Urinary bladder (tissue), 4 donors: ENCODE measurements at places on chromosomes 16 and 17. TPM values are rescaled to one million over a fixed set of nuclear protein-coding genes. Genes with fewer than 3 reads are reported as not detected.

DNA sequence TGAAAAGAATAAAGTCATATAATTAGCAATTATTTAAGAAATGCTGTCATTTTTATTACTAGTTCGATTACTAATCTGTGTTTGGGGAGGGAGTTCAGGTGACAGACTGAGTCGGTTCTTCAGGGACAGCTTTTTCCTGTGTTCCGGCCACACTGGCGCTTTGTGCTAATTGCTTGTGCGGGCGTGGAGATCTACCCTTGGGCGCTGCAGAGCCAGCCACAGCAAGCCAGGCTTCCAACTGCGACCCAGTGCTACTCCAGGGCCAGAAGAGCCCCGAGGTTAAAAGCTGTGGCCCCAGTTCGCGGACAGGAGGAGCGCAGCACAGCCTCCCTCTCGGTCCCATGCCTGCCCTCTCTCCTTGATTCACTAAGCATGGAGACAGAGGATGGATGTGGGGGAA lies 6.5 kb upstream of the OR2C1 start:
- DNase-seq, result no peak

- DNase-seq, result no peak
These were observed 681 bp downstream of the XPO6 start for GRCh38 chr16:28210979-28211588.

GRCh38 chr17:82837586-82838320 lies 2.1 kb downstream of the ZNF750 start:
- DNase-seq, result no peak

DNA sequence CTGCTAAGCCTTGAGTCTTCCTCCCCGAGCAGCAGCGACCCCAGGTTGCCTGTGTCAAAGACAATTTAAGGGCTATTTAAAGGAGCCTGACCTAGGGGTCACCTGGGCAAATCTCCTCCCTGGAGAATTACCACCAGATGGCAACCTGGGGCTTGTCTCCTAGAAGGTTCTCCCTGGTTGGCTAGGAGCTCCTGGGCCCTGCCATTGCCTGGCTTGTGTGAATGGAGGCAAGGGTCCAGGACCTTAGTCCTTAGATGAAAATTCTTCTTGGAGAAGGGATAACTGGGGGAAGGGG lies 51.3 kb upstream of the TAC4 start:
- no peak for DNase-seq

GRCh38 chr17:47840742-47841487 lies at the start of gene SCRN2:
TSS of gene SCRN2 (minus strand) at chr17:47841273. CDS start at chr17:47840843, 430 bp downstream.
- peak; percentile 43 for DNase-seq

GRCh38 chr17:74466828-74467184 lies 372 bp downstream of the CD300A start:
- no peak for DNase-seq

DNA sequence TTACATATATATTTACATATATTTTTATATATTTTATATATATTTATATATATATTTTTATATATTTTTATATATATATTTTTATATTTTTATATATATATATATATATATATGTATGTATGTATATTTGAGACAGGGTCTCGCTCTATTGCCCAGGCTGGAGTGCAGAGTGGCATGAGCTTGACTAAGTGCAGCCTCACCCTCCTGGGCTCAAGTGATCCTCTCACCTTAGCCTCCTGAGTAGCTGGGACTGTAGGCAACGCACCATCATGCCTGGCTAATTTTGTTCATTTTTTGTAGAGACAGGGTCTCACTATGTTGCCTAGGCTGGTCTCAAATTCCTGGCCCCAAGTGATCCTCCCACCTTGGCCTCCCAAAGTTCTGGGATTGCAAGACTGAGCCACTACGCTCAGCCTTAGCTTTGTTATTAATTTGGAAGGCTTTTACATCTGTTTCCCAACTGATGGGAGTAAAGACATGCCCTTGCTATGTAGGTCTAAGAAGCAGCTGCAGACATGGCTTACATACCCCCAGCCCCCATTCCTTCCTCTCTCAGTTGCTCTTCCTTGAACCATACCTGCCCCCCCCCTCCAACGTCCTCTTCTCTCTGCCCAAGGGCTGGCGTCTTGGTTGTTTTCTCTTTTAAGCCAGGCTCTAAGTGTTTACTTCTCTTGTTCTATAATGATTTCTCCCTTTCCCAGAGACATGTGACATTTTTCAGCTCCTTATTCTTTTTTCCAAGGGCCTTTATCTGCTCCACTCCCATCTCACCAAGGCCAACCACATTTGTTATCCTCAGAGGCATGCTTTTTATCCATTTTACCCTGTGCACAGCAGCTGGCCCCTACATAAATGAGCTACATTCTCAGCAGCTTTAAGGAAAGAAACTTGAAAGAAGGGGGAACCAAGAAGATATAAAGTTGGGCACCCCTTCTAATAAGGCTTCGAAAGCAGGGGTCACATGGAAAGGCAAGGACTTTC lies 64.2 kb upstream of the ATF7IP2 start:
- no peak for DNase-seq

- DNase-seq, result no peak
These were observed 15.2 kb downstream of the LGALS9 start for GRCh38 chr17:27646232-27646631.

- DNase-seq, result no peak
These were observed 8.9 kb downstream of the UBTF start for GRCh38 chr17:44210342-44211192.

GRCh38 chr17:21129023-21129681 lies 2.4 kb downstream of the DHRS7B start:
- peak; percentile 7 for DNase-seq

GRCh38 chr17:47072886-47073285 lies 93.8 kb upstream of the RPRML start:
- no peak for DNase-seq

DNA sequence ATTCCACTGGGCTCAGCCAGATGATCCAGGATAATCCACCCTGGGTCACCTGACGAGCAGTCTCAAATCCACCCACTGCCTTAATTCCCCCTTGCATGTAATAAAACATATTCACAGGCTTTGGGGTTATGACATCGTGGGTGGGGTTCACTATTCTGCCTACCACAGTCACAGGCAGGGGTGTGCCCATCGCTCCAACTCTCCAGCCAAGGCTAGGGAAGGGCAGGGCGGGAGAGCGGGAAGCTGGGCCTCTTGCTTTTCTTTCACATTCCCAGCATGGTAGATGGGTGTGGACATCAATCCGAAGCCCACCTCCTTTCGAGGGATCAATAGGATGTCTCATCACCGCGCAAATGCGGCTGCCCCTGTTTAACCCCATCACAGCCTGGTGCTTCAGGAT lies 12.7 kb upstream of the CD300LD start:
- no peak for DNase-seq

GRCh38 chr17:33523577-33523981 lies 230.5 kb upstream of the ASIC2 start:
- no peak for DNase-seq

ZP2 gene
- total RNA-seq, result 0.90 TPM

KRT36 gene
- total RNA-seq, result not detected

HSPB9 gene
- total RNA-seq, result not detected

TK1 gene
- 16.2 TPM for total RNA-seq

SLFN14 gene
- total RNA-seq, result 0.48 TPM

GCGR gene
- not detected for total RNA-seq

PPM1E gene
- total RNA-seq, result 1.3 TPM

KRT20 gene
- 23.2 TPM for total RNA-seq
